Brain (organoid and tissue), 16 donors: ENCODE measurements at places on chromosomes 7 and 10. TPM values are rescaled to one million over a fixed set of nuclear protein-coding genes. Genes with fewer than 3 reads are reported as not detected.

Gene DRGX
- 0.12 TPM for polyA plus RNA-seq

Gene GARS1
- 124 TPM for polyA plus RNA-seq

Gene ITPRID1
- polyA plus RNA-seq: 0.24 TPM

Gene DIP2C
- polyA plus RNA-seq: 22.3 TPM

Gene FFAR4
- polyA plus RNA-seq: 0.78 TPM

Gene BUD31
- 107 TPM for polyA plus RNA-seq

Gene ZNF487
- 7.7 TPM for polyA plus RNA-seq

Gene SLC26A4
- polyA plus RNA-seq: not detected

Gene ZNF92
- 3.0 TPM for polyA plus RNA-seq

Gene TLX1
- not detected for polyA plus RNA-seq

Gene NPSR1
- polyA plus RNA-seq: not detected

Gene VSIR
- polyA plus RNA-seq: 36.9 TPM

Gene BAIAP2L1
- 19.4 TPM for polyA plus RNA-seq

Gene FAS
- polyA plus RNA-seq: 1.8 TPM

Gene CWF19L1
- polyA plus RNA-seq: 22.1 TPM

Gene LDB3
- 14.4 TPM for polyA plus RNA-seq

Gene CDH23
- 5.9 TPM for polyA plus RNA-seq

Gene PNLIPRP1
- polyA plus RNA-seq: not detected

Gene NEBL
- 78.1 TPM for polyA plus RNA-seq

Gene METTL27
- 23.2 TPM for polyA plus RNA-seq

Gene BMS1
- polyA plus RNA-seq: 12.7 TPM

Gene ATP6V0E2
- 390 TPM for polyA plus RNA-seq

Gene GPR158
- 2.5 TPM for polyA plus RNA-seq

Gene DENND2A
- polyA plus RNA-seq: 49.3 TPM

Gene BRAF
- 8.4 TPM for polyA plus RNA-seq

Gene SLC18A2
- 10.3 TPM for polyA plus RNA-seq

Gene SUFU
- 14.5 TPM for polyA plus RNA-seq

Gene MSMB
- polyA plus RNA-seq: not detected

Gene TMEM140
- 9.7 TPM for polyA plus RNA-seq

Gene DNAJB12
- 29.3 TPM for polyA plus RNA-seq

Gene TDRD1
- not detected for polyA plus RNA-seq

Gene LCOR
- polyA plus RNA-seq: 4.4 TPM

Gene CALCR
- polyA plus RNA-seq: not detected

Gene UBE2H
- 56.5 TPM for polyA plus RNA-seq

Gene EPDR1
- 15.5 TPM for polyA plus RNA-seq

Gene TSPAN12
- 0.98 TPM for polyA plus RNA-seq

Gene GHRHR
- 1.6 TPM for polyA plus RNA-seq

Gene ACTA2
- polyA plus RNA-seq: 65.7 TPM

Gene GNG11
- 6.1 TPM for polyA plus RNA-seq

Gene GPNMB
- 12.1 TPM for polyA plus RNA-seq

Gene ADAM22
- 9.8 TPM for polyA plus RNA-seq

Gene LRMDA
- 8.3 TPM for polyA plus RNA-seq

Gene CLCN1
- not detected for polyA plus RNA-seq

Gene SEMA4G
- 8.4 TPM for polyA plus RNA-seq

Gene CPVL
- polyA plus RNA-seq: 9.4 TPM

Gene HMX3
- polyA plus RNA-seq: 12.9 TPM

Gene OR9A4
- polyA plus RNA-seq: not detected

Gene EBLN1
- not detected for polyA plus RNA-seq

Gene AKR1E2
- 0.88 TPM for polyA plus RNA-seq

Gene HOXA9
- 1.1 TPM for polyA plus RNA-seq

Gene NUTM2E
- not detected for polyA plus RNA-seq

Gene NEUROD6
- 2.6 TPM for polyA plus RNA-seq

Gene OR6V1
- not detected for polyA plus RNA-seq

Gene ASCC1
- 43.6 TPM for polyA plus RNA-seq

Gene ATP5MK
- polyA plus RNA-seq: 383 TPM

Gene RAB19
- polyA plus RNA-seq: 0.75 TPM
